ENCODE measurements at places on chromosomes 7 and 10.

DNA sequence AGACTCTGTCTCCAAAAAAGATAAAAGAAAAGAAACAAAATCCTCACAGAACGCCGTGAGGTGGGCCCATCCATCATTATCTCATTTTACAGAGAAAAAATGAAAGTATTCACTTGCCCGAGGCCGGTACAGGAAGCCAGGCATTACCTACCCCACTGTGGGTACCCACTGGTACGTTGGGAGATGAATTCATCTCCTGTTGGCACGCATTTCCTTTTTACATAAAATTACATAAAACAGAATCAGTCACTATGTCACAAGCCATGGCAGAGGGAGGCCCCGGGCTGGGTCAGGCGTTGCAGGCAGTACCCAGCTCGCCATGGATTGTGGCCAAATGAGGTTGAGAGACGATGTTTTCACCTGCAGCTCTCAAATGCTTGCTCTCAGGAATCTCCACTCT lies 38.6 kb upstream of the TNRC18 start:
- peak; percentile 73 for DNase-seq

GRCh38 chr7:141442781-141443180 lies 108.4 kb upstream of the AGK start:
- no peak for DNase-seq

DNA sequence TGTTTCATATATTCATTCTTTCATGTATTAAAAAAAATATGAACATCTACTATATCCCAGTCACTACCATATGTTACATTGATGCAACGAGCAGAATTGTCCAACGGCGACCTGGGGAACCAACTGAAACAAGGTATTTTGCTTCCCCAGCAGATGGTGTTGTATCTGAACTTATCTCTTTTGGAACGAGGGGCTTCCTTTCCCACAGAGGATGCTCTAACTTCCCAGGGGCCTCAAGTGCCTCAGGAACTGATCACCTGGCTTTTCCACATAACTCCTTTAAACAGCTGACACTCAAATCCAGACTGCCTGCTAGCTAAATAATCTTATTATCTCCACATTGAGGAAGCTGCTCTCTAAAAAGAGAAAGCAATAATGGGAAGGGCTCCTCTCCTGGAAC lies 259.3 kb downstream of the HTR7 start:
- no peak for DNase-seq

DNA sequence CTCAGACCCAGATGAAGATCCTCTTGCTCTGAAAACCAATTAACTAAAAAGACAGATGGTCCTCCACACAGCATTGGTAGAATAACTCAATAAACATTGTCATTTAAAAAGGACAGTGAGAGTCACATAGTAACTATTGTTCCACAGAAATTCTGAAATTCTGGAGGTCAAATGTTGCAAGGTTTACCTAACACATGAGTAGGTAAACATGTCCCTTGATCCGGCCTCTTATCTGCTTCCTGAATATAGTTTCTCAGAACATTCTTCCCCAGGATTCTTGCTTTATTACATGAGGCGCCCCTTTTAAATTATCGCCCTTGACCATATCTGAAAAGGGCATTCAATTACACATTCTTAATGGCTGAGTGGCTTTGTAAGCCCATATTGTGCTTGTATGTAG lies 270.7 kb downstream of the SEMA3D start:
- DNase-seq: no peak
